ENCODE measurements at places on chromosomes 3 and 15.

GRCh38 chr3:126052196-126053058, 31.5 kb downstream of the SLC41A3 start:
- DNase-seq = no peak

- DNase-seq = no peak
Observed at GRCh38 chr15:67801142-67801541, 24.2 kb upstream of the SKOR1 start.

DNA sequence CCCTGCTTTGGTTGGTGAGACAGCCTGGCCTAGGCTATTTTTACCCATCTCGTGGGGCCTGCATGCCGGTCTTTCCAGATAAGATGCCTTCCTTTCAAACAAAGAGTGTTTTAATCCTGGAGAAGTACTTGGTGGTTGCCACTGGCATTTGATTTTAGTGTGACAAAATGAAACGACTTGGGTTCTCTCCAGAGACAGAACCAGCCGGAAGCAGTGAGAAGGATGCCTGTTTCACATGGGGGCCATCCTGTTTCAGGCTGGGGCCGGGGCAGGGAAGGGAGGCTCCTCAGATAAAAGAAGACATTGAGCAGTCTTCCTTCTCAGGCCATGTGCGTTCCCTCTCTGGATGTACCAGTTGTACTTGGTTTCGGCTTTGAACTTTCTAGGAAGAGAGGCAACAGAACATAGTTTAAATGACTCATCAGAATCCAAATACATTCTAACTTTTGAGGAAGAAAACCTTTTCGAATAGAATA, 74.9 kb downstream of the TOP2B start:
- no peak for DNase-seq

DNA sequence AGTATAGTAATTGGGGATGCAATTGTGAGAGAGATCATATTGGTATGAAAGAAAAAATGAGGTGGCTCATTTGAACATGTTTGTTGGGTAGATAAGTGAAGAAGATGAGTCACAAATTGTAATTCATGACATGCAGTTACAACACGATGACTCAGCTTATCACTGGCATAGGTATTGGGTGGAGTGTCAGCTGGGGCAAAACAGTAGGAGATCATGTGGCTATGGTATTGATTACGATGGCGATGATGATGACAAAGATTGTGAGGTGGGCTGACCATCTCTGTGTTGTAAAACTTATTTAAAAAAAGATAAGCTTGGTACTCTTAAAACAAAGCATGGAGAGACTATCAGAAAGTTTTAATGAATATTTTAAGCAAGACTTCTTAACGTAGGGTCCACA, 11.6 kb upstream of the DPH6 start:
- no peak for DNase-seq

DNA sequence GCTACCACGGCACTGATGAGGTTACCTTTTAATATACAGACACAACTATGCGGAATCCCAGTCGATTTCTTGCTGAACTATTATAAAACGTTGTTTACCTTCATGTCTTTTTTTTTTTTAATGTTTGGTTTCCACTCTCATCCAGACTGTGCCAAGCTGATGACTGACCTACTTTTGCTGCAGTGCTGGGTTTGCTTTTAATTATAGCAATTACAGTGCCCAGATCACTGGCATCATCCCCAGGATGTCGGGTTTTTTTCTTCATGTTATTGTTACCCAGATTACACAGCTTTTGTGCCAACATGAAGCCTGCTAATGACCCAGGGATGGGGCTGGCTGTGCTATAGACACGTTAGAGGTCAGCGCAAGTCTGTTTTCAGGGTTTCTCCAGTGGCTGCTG, 294.0 kb upstream of the ATP10A start:
- DNase-seq = peak; percentile 56

DNA sequence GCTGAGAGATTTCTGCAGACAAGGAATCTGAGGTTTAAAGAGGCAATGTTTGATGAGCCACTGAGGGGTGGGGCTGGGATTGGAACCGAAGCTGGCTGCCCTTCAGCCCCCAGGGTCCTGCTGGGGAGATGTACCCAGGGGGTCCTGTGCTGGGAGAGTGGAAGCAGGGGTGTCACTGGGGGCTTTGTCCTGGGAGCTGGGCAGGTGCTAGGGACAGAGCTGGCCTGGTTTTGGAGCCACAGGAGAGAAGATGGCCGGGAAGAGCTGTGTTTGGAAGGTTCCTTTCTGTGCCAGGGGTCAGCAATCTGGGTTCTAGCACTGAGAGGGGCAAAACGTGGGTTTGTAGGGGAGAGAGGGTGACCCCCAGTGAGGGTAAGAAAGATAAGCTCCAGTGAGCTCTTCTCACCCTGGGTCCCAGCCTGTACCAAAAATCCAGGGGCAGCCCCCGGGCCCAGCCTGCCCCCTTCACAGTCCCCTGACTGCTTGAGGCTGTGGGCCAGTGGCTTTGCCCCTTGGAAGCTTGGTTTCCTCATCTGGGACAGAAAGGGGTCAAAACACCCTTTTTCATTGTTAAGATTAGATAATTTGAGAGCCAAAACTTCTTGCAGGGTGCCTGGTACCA, 69.6 kb downstream of the SMAD3 start:
- no peak for DNase-seq

- DNase-seq = no peak
Observed at GRCh38 chr3:193771011-193771652, 178.1 kb downstream of the OPA1 start.

GRCh38 chr3:182179631-182180030, 467.9 kb downstream of the SOX2 start:
- DNase-seq = no peak

- no peak for DNase-seq
Observed at GRCh38 chr3:12421132-12421531, 63.1 kb upstream of the TSEN2 start.

DNA sequence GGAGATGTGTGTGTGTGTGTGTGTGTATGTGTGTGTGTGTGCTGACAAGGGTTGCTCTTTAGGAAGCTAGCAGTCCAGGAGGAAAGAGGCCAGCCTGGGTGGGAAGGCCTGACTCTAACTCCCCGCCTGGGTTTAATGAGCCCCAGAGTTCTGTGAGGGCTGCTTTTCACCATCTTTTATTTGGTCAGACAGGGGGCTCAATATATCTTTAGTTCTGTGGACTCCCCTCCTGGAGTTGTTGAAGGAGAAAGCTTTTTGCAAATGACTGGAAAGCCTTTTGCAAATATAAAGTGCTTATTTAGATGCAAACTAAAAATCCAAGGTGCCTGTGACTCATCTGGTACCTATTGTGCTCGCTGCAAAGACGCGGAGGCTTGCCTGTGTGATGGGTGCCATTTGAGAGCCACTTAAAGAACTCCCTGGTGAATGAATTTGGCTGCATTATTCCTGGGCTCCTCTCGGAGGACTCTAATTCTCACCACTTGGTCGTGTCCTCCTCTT, 24.5 kb downstream of the DRD3 start:
- no peak for DNase-seq

DNA sequence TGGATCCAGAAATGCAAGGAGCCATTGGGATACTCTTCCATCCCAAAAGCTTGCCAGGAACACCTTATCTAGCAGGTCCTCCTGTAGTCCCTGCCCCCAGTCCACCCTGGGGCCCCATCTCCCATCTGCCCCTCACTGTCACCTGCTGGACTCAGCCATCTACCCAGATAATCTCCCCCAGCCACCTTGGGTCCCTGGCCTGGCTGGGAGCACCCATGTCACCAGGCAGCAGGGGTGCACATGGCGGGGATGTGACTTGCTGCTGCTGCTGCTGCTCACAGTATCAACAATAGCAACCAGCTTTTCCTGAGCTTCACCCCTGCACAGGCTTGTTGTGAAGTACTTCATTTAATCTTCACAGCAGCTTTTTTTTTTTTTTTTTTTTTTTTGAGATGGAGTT, 12.6 kb downstream of the PTH1R start:
- no peak for DNase-seq

GRCh38 chr3:52896151-52896550, 1.2 kb downstream of the STIMATE start:
- no peak for DNase-seq

DNA sequence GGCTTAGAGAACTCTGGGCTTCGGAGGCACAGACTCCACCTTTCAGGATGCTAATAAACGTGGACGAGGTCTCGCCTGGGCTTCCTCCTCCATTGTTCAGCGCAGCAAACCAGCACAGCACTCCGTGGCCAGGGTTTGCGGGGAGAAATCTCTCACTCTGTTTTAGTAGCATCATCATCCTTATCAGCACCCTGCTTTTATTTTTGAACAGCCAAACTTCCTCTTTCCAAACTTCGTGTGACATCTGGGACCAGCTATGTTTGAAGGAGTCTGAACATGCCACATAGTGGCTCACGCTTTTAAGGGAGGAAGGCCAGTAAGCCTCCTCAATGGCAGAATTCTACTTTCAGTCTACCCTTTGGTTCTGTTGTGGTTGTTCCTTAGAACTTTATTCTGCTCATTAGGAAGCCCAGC, 149.0 kb downstream of the PGPEP1L start:
- no peak for DNase-seq

- DNase-seq = no peak
Observed at GRCh38 chr3:181839039-181839915, 127.6 kb downstream of the SOX2 start.

DNA sequence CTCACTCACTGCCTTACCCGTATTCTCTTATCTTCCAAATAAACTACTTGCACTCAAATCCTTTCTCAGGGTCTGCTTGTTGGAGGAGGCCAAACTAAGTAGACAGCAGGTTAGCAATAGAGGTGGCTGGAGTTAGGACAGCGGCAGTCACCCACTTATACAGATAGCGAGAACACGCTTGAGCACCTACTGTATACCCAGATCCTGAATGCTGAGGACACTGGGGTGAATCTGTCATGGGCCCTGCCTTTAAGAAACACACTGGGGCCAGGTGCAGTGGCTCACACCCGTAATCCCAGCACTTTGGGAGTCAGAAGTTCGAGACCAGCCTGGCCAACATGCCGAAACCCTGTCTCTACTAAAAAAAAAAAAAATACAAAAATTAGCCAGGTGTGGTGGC, 38.0 kb upstream of the TSEN2 start:
- no peak for DNase-seq

DNA sequence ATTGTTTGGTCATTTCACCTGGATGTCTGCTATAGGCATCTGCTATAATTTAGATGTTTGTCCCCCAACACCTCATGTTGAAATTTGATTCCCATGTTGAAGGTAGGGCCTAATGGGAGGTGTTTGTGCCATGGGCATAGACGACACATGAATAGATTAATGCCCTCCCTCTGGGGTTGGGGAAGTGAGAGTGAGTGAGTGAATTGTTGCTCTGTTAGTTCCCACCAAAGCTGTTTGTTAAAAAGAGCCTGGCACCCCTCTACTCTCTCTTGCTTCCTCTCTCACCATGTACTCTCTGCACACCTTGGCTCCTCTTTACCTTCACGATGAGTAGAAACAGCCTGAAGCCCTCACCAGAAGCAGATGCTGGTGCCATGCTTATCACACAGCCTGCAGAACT, 23.9 kb upstream of the SORD start:
- no peak for DNase-seq

DNA sequence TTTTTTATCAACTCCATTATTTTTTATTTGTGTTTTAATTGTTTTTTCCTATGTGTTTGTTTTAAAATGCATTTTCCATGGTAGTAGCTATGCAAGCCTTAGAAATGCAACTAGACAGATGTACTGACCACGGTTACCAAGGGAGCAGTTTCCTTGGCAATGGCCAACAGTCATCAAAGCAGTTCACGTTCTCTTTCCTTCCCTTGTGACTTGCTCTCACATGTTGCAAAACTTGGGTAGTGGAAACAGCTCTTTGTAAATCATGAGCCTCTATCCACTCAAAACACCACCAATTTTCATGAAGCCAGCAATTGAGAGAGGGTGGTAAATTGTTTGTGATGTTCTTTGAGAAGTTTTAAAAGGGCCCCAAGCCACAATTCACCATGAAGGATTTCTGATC, 499.4 kb upstream of the MDFIC2 start:
- no peak for DNase-seq

GRCh38 chr15:68730471-68730919, 90.2 kb downstream of the ANP32A start:
- DNase-seq = peak; percentile 70

DNA sequence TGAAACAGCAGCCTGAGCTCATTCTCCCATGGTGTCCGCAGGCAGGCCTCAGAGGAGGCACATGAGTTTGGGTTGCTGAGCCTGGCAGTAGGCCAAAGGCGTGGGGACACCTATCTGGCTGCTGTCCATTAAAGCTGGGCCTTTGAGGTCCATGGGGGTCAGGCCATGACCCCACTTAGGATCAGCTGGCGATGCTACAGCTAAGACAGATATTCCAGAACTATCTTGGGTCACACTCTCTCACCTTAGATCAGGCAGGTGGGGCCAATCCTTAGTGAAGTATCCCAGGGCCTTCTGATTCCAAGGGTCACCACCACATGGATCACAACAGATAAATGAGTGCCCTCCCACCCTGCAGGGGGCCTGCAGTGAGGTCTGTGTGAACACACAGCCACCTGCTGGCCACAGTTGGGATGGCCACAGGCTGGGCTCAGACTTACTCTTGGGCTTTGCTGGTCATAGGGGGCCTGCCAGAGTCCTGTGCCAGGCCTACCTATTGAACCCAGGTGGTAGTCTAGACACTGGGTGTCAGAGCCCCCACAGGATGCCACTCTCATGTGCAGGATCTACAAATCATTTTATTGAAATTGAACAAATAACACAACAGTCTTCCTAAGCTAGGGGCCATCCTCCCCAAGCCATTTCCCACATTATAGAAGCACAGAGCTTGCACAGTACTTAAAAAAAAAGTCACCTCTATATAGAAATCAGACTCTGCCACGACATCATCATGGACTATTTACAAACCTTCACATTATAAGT, 2.0 kb upstream of the HYAL2 start:
- peak; percentile 80 for DNase-seq

- no peak for DNase-seq
Observed at GRCh38 chr15:30030345-30030744, 52.4 kb upstream of the GOLGA8J start.

DNA sequence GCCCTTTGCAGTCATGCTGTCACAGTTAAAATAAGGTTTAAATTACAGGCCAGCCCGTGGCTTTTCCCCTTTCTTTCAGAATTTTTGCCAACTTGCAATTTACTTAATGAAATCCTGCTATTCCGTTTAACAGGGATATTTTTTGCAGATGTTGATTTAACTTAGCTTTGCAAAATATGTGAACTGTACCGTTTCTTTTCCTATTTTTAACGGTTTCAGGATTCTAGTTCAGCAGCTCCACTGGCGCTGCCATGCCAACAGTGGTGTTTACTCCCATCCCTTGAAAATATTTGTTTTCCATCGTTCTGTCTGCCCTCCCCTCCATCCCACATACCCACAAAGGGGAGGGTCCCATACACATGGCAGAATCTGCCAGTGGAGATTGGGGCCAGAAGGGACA, 54.3 kb downstream of the SMAD6 start:
- DNase-seq = no peak

DNA sequence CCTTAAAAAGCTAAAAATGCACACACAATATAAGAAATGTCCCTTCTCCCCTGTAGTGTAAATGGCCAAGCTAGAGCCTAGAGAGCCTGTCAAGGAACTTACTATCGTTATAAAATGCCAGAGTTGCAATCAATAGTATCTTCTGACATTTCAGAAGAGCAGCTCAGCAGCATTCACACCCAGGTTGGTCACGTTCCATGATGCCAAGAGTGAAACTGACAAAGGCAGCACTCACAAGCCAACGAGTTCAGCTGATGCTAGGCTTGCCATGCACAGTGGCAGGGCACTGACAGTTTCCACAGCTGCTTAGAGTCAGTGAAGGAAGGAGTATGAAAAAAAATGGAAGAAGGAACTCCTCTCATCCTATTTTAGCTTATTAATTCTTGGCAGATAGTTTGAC, 331.4 kb upstream of the CCDC54 start:
- no peak for DNase-seq

GRCh38 chr3:72011485-72011884, 226.5 kb upstream of the PROK2 start:
- no peak for DNase-seq
